ENCODE measurements at places on chromosomes 4 and X.

DNA sequence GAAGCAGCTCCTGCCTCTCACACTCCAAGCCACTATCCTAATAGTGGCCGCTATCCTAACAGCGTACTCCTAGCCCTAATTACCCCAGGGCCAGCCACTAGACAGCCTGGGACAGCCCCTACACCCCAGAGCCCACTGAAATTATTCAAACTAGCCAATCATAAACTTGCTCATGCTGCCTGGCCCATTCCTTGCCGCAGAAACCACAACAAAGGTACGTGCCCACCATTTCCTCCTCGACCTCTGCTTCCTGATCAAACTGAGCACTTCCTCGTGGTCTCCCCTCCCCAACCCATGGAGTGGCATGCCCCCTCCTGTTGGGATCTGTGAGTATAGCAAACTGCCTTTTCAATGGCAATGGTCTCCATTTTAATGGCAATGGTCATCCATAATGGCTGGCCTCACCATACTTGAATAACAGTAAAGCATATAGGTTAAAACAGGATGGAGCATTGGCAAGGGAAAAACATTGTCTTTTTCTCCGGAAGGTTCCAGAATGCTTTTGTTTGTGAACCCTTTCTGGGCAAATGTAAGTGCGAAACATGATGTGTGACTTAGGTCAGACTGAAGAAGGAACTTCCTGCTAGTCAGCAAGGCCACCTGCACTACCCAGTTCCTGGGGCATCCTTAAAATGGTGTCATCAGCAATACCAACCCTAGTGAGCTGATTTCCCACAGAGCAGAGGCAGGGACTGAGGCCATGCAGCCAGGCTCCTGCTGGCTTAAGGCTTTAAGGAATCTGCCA, 107.1 kb upstream of the ATP6AP2 start:
- no peak for DNase-seq

DNA sequence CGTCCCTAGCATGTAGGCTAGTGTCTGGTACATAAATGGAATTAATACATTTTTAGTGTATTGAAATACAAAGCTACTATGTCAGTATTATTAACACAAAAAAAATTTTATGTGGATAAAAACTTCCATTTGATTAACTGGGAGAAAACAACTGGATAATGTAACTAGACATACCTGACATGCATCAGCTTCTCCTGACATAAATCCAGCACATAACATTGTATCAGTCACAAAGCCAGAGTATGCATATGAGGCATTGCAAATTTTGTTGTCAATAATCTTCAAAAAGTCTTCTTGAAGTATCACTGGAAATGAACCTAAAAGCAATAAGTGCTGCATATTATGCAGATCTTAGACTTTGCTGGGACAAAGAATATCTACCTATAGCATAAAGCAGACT, 16.9 kb downstream of the TMPRSS11B start:
- no peak for DNase-seq

- DNase-seq, result no peak
Measured at GRCh38 chr4:152168987-152169616, 366.8 kb downstream of the FBXW7 start.

GRCh38 chr4:15982842-15983524, 20.0 kb upstream of the FGFBP2 start:
- DNase-seq, result no peak

DNA sequence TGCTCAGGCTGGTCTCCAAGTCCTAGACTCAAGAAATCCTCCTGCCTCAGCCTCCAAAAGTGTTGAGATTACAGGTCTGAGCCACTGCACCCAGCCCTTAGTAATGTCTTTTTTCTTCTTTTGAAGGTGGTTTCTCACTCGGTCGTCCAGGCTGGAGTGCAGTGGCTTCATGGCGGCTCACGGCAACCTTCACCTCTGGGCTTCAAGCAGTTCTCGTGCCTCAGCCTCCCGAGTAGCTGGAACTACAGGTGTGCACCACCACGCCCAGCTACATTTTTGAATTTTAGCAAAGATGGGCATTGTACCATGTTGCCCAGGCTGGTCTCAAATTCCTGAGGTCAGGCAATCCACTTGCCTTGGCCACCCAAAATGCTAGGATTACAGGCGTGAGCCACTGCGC, 32.3 kb upstream of the ASMTL start:
- DNase-seq, result no peak

DNA sequence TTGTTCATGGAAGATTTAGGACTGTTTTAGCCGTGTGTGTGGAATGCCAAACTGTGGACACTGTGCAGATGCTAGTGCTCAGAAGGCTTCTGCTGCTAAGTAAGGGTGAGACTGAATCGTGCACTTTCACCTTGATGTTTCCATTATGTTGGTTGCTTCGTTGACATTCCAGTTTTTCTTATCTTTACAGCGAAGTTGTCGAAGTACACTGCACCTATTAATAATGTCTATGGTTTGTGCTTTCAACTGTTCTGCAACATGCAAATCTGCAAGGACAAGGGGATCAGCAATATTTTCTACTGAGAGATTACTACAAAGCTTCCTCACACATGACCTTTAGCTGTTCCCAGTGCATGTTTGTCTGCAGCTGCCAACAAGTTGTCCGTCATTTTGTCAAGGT, 67.7 kb downstream of the UGT2A3 start:
- no peak for DNase-seq

- no peak for DNase-seq
Measured at GRCh38 chr4:17787315-17787714, 5.9 kb upstream of the FAM184B start.

DNA sequence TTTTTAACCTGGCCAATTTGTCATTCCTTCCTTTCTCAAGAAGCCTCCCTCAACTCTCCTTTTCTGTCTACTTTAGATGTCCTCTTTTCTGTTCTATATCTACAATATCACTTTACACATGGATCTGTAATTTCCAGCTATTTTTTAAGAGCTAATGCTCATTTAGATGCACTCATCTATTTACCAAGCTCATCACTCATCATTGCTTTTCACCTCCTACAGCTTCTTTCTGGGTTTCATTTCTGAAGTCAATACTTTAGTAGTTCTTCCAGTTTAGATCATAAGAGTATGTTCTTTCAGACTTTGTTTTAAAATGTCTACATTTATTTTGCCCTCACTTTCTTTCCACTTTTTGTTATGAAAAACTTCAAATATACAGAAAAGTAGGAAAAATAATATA, 466.9 kb downstream of the MID1IP1 start:
- DNase-seq, result no peak

- DNase-seq, result no peak
Measured at GRCh38 chr4:128388352-128388630, 100.7 kb upstream of the PGRMC2 start.

GRCh38 chrX:10447564-10448214, 172.7 kb downstream of the MID1 start:
- no peak for DNase-seq

DNA sequence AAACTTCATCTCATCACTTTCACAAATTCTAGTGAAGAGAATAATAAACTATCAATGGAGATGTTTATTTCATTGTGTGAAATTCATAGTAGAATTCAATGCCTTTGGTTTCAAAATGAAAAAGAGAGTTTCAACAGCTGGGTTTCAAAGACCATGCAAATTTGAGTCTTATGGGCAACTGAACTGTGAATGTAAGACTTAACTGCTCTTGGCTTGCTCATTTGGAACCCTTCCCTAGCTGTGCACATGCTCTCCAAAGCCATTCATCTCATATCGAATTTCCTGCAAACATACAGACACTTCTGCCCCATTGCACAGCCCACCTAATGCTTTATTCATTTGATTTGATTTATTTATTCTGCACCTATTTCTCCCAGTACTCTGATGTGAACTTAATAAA, 154.5 kb downstream of the GRXCR1 start:
- no peak for DNase-seq

GRCh38 chrX:17725181-17725580, 12.1 kb upstream of the SCML1 start:
- no peak for DNase-seq

GRCh38 chrX:72568406-72569092, 4.1 kb downstream of the HDAC8 start:
- no peak for DNase-seq

DNA sequence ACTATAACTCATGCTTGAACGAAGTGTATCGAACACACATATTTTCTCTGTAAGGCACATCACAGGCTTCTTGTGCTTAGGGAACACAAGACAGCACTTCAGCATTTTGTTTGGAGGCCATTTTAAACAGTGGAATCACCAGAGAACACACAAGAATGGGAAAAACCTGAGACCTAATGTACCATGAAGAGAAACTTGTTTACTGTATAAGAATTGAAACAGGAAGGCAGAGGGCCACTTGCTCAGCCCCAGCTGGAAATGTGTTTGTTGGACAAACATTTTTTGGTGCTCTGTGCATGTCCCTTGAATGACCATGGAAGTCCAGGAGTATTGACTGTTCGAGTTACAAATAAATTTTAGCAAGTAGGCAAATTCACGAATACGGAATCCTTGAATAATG, 47.5 kb downstream of the RAPGEF2 start:
- no peak for DNase-seq

- no peak for DNase-seq
Measured at GRCh38 chrX:93419642-93420041, 253.7 kb downstream of the NAP1L3 start.

- no peak for DNase-seq
Measured at GRCh38 chr4:174119830-174120229, 163.6 kb downstream of the FBXO8 start.

DNA sequence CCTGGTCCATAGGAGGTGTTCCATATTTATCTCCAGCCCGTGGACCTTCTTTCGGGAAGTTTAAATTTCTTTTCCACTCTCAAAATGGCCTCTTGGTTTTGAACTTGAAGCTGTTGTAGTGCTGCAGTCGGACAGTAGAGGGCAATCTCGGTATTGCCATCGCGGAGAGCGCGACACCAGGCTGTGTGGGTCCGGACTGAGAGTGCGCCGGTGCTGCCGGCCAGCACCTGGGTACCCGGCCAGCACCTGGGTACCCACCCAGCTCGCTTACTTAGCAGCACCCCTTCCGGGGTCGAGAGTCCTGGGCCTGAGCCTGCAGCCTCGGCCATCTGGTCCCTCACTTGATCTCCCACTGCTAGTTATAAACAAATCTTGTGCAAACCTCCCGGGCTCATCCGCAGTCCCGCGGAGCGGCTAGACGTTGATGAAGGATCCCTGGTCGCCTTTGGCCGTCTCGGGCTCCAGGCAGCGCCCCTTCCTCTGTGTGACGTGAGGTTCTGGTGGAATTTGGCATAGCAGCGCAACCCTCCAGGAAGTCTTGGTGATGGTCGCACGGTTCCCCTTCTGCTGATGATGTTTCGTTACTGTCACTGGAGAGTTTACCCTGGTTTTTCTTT, 18.0 kb downstream of the FAM9A start:
- DNase-seq, result no peak

GRCh38 chrX:146863566-146863965, 49.0 kb upstream of the CXorf51A start:
- no peak for DNase-seq

Data from thoracic aorta (tissue), 2 donors.